ENCODE measurements at places on chromosomes 1 and 21. TPM values are rescaled to one million over a fixed set of nuclear protein-coding genes. Genes with fewer than 3 reads are reported as not detected.

DMBX1 gene
- not detected for total RNA-seq

ADCY10 gene
- not detected for total RNA-seq

OR2L2 gene
- not detected for total RNA-seq

RBP7 gene
- 39.3 TPM for total RNA-seq

LCE2C gene
- not detected for total RNA-seq

Measured in Right ventricle myocardium inferior (tissue), 1 donor.